ENCODE measurements at places on chromosomes 4 and X. TPM values are rescaled to one million over a fixed set of nuclear protein-coding genes. Genes with fewer than 3 reads are reported as not detected.

DNA sequence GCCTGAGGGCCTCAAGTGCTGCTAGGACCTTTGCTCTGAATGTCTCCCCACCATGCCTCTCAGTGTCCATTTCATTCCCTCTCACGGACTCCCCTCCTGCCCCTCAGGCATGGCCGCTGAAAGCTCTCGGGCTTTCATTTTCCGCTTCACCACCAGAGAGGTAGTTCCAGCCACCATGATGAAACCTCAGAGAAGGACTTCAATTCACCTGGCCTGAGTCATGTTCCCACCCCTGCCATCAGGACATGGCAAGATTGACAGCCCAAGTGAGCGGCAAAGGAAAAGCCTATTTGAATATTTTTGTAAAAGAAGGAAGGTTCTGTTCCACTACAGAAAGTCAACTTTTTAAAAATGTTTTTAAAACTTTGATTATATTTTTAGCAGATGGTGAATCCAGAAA, 249.3 kb upstream of the GALNT7 start:
- DNase-seq = no peak

The HSD17B13 gene
- polyA plus RNA-seq = 0.23 TPM

DNA sequence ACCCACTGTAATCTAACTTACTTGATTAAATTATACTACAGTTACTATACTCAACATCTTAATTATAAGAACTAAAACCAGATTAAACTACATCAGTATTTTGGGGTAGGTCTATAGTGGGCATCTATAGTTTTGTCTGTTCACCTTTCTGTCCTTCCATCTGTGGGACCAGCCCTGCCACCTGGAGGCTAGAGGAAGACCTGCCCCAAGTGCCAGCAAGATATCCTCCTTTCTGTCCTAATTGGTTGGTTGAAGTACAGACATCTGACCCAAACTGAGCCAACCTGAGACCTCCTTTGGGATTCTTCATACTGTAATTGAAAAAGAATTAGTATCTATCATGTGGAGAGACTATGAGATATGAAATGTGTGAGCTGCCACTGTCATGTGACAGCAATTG, 172.2 kb upstream of the TLL1 start:
- no peak for DNase-seq

The AVPR2 gene
- polyA plus RNA-seq = 1.7 TPM

The GPRIN3 gene
- 6.5 TPM for polyA plus RNA-seq

DNA sequence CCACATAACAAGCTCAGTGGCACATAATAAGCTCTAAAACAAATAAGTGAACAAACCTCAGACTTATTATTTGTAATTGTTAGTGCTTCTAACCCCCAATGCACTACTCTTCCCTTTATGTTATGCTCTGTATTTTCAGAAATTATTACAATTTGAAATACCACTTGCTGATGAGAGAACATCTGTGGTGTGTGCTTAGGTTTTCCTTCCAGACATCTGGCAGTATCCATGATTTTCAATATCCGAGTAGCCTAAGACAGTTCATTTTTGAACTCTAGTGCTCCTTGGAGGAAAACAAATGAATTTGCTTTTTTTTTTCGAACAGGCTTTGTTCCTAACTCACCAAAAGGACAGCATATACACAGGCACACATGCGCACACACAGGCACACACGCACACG, 278.7 kb upstream of the CLNK start:
- DNase-seq = no peak

The SUPT20HL2 gene
- 0.11 TPM for polyA plus RNA-seq

The SPANXA2 gene
- not detected for polyA plus RNA-seq

DNA sequence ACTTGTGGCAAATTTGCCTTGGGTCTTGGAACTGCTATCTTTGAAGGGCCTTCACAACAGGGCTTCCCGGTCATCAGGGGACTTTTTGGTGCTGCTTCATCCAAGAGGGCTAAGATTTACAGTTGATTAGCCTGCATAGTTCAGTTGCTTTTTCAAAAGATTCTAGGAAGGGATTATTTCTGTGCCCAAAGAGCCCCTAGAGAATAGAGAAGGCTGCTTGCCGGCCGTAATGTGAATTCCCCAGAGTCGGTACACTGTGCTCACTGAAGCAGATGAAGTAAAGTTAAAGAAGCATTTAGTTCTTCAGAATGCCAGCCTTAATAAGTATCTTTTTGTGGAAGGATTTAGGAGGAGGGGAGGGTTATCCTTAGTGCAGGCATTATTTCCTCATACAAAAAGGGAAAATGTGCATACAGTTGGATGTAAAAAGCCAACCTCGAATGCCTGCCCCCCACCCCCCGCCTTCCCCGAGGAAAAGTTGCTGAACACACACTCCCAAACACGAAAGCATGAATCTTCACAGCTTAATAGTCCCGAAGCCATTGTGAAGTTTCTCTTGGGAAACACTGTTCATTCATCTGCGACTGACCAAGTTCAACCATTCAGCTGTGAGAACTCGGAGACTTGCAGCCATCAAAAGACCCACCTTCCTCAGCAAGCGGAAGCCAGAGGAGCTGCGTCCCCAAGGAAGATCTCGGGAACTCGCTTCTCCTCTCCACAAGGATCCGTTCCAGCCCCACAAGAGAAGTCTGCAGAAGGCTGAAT, 47.6 kb downstream of the ANOS1 start:
- DNase-seq = no peak

DNA sequence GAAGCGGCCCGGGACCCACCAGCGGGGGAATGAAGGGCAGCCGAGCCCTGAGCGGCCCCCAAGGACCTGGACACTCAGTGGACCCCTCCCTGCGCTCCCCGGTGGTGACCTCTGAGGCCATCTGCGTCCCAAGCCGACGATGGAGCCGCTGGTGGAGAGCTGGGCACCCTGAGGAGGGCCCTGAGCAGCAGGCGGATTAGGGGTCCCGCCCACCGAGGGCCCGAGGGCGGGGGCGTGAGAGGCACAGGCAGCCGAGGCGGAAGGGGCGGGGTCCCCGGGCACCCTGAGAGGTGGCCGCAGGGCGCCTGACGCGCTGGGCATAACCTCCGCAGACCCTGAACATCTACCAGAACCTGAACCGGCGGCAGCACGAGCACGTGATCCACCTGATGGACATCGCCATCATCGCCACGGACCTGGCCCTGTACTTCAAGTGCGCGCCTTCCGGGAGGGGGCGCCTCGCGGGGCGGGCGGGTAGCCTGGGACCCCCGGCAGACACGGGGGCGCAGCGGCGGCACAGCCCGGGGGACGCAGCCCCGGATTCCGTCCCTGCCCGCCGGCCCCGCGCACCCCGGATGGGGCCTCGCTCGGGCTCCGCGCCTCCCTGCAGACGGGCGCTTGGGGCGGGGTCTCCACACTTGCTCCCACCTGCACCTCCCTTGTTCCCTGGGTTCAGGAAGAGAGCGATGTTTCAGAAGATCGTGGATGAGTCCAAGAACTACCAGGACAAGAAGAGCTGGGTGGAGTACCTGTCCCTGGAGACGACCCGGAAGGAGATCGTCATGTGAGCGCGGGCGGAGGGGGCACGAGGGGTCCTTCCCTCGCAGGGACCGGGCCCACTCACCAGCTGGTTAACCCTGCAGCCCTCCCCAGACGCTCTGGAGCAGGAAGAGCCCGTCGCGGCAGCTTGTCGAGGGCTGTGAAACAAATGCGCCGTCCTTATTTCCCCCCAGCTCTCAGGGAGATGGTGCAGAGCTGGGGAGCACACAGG, 10.3 kb downstream of the ATP5ME start:
- DNase-seq = no peak

The SMIM43 gene
- 0.85 TPM for polyA plus RNA-seq

The ASB5 gene
- 0.20 TPM for polyA plus RNA-seq

The MAP9 gene
- polyA plus RNA-seq = 33.1 TPM

The LRRC66 gene
- polyA plus RNA-seq = 0.64 TPM

The CT45A5 gene
- not detected for polyA plus RNA-seq

The ARMCX4 gene
- polyA plus RNA-seq = 17.3 TPM

The GIMD1 gene
- polyA plus RNA-seq = not detected

The COX18 gene
- polyA plus RNA-seq = 16.7 TPM

- no peak for DNase-seq
Observed at GRCh38 chr4:146398896-146399445, 122.8 kb downstream of the SLC10A7 start.

GRCh38 chrX:24019448-24019847, 7.5 kb downstream of the KLHL15 start:
- no peak for DNase-seq

- DNase-seq = no peak
Observed at GRCh38 chr4:65791812-65792308, 121.6 kb upstream of the EPHA5 start.

DNA sequence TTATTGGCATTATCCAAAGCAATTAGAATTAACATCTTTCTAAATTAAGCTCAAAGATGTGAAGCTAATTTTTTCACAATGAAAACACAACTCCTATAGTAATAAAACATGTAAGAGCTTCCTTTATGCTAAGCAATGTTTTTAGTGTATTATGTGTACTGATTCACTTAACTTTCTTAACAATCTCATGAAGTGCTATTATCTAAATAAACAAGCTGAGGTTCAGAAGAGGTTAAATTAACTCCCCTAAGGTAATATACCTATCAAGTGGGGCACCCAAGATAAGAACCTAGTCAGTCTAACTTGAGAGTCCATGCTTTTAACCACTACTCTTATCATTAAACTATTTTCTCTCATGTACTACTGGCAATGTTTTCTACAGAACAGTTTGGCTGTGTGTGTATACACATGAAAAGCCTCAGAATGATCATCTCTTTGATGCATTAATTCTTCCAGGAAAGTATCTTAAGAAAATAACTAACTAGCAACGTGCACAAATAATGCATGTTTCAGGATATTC, 13.6 kb downstream of the G3BP2 start:
- DNase-seq = no peak

GRCh38 chr4:88900432-88900831, 156.6 kb downstream of the FAM13A start:
- DNase-seq = no peak

The REPS2 gene
- 18.4 TPM for polyA plus RNA-seq

GRCh38 chrX:150663073-150663472, 30.1 kb upstream of the MTMR1 start:
- no peak for DNase-seq

The C4orf51 gene
- polyA plus RNA-seq = not detected

GRCh38 chr4:129545599-129546278, 449.8 kb downstream of the C4orf33 start:
- DNase-seq = no peak

The PHOX2B gene
- polyA plus RNA-seq = 0.14 TPM

- DNase-seq = no peak
Observed at GRCh38 chr4:80448056-80448455, 112.5 kb downstream of the CFAP299 start.

The GYPA gene
- polyA plus RNA-seq = 3.6 TPM

DNA sequence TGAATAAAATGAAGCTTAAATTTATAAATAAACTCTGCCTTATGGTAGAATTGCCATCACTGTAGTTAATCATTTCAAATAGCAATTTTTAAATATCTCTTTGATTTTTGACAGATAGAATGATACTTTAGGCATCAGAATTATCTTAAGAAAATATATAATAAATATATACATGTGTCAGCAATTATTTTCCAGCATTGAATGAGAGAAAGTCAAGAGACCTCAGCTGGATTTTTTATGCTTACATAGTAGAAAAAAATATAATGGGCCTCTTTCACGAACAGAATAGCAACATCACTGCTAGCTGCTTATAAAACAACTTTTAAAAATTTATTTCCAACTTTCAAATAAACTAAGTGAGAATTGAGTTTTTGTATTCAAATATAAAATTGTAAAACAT, 424.0 kb upstream of the MAGEB16 start:
- DNase-seq = no peak

GRCh38 chr4:155526452-155527169, 140.0 kb upstream of the GUCY1A1 start:
- peak; percentile 49 for DNase-seq

The SHROOM4 gene
- 16.3 TPM for polyA plus RNA-seq

DNA sequence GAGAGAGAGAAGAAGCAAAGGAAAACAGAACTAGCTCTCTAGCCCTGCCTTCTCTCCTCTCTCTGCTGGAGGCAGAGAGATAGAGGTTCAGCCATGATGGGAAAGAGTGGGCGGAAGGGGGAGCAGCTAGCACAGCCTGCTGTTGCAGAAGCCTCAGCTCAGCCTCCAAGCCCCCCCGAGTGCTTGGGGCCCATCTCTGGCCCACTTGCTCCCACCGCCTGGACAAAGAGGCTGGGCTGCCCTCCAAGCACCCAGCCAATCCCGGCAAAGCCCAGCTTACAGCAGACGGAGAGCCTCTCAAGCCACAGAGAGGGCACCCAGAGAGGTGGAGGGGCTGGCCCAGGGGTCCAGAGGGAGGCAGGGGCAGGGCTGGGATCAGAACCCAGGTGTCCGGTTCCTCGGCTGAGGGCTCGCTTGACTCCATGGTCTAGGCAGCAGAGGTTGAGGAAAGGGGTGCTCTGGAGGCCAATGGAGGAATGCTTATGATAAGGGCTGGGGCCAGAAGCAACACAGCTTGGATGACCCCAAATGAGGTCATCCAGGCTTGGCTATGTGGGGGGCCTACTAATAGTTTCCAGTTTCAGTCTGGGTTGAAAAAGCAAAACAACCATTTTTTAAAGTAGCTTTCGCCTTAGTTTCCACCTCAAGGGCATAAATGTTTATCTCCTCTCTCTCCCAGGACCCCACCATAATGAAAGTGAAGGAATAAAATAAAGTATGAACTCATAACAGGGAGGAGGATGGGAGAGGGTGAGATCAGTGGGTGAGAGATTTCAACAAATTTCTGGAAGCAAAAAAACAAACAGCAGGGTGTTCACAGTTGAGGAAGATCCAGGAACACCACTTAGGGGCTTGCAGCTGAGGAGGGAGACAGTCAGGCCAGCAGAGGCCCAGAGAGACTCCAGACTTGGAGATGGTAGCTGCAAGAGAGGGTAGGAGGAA, 24.9 kb upstream of the IQSEC2 start:
- DNase-seq = no peak

DNA sequence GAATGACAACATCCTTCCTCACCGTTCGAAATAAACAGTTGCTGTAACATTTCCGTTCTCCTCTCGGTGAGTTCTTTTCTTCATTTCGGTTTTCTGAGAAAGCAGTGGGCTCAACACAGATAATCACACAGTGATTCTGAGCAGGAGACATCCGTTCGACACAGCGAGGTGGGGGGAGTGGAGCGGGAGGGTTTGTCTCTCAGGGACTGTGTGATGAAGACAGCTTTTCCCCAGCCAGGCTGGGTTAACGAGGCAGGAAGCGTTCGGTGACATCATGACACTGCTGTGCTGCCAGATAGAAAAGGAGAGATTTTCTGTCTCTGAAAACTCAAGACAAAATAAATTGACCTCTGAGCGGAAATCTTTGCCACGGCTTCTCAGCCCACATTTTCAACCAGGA, 119.3 kb downstream of the CRLF2 start:
- DNase-seq = no peak

DNA sequence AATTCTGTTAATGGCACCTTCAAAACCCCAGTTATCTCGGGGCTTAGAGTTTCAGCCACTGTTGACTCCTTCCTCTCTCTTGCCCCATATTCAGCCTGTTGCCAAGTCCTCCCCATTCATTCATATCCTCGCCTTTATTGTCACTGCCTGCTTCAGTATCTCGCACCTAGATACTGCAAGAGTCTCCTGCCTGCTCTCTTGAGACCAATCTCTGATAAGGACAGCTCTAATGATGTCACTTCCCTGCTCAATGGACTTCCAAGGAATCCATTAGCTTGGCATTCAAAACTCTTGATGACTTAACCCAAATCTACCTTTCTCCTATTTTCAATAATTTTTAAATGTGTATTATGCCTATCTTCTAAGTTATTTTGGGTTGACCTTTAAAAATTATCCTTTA, 1.1 kb upstream of the UBE2A start:
- no peak for DNase-seq

The VSIG1 gene
- 0.85 TPM for polyA plus RNA-seq

The ALB gene
- polyA plus RNA-seq = 34.9 TPM
